ENCODE measurements at places on chromosomes 3 and 15. TPM values are rescaled to one million over a fixed set of nuclear protein-coding genes. Genes with fewer than 3 reads are reported as not detected.
A peak's percentile ranks its signal among the peaks of the same experiment; 100 is the strongest.

DNA sequence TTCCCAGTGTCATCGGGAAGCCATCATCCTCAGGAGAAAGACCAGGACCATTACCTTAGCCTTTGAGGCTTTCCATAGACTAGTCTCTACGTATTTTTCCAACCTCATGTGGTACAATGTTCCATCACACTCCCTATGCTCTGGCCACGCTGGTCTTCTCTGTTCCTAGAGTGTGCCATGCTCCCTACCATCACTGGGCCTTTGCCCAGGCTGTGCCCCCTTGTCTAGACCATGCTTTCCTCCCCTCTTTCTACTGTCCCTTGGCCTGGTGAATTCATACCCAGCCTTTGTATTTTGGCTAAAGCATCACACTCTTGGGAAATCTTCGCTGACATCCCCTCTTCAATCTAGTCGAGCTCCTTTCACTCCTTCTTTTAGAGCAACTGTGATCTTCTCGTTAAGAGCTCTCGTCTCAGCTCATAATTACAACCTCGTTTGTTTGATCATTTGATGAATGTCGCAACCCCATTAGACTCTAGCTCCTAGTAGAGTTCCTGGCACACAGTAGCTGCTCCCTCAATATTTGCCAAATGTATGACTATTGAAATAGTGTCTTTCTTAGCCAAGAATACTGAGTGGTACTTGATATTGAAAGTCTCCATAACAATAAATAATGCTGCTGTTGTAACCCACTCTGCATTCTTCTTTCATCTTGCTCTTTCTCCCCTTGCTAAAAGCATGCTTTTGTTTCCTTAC is 100.2 kb upstream of the FAM3D start:
- no peak for DNase-seq

Gene CCDC39
- not detected for total RNA-seq

DNA sequence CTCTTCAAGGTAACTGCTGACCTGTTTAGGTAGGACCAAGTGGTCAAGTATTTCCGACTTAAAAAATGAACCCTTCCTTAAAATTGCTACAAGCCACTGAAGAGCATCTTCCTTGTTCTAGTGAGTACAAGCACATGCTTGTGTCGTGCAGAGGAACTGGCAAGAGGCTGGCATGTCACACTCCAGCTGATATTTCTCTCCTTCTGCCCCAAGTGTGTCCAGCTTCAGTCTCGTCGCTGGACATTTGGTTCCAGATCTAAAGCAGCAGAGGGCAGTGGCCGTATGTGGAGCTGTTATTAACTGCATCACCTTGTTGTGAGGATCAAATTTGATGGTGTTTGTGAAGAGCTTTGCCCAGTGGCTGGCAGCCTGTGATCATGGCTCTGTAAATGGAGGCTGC is 10.0 kb downstream of the RBP2 start:
- no peak for DNase-seq

Gene EPHA6
- not detected for total RNA-seq

- peak; percentile 68 for DNase-seq
These were observed at the start of gene ZNF619 for GRCh38 chr3:40476478-40477470. Gene ZNF619 (plus strand): TSS chr3:40477122. CDS start chr3:40477980, 858 bp downstream.

Gene MUC13
- total RNA-seq = not detected

Gene ROPN1
- total RNA-seq = not detected

All from activated T-cell treated with anti-CD3 and anti-CD28 coated beads, Interleukin-2, amount 50 U/mL, for 72 hours (primary cell).